ENCODE measurements at places on chromosomes 7 and 10.

DNA sequence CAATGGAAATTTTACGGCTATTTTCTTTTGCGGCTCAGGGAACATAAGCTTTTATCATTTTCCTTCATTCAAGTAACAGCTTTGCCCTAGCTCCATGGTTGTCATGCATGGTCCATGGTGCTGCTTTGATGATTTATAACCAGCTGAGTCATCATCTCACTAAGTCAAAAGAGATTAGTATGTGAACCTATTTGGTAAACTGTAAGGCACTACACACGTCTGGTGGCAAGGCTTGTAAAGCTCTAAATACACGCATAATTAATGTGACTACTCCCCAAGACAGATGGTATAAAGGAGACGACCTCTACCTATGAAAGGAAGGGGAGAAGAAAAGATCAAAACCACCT, 340.2 kb downstream of the KCNMA1 start:
- peak; percentile 85 for DNase-seq

DNA sequence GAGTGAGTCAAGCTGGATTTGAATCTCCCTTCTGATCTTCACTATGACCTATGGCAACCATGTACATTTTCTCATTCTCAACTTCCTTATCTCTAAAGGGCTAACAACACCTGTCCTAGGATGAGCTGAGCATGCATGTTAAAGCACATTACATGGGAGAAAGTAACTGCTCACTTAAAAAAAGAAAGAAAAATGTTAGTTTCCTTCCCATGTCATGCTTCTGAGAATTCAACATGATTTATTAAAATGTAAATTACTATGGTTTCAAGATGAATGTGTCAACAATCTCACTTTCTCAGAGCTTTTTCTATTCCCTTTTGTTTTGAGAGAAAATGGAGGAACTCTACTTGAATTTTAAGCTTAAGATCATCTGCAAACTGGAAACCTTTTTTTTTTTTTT, 295.3 kb downstream of the SKIDA1 start:
- no peak for DNase-seq

DNA sequence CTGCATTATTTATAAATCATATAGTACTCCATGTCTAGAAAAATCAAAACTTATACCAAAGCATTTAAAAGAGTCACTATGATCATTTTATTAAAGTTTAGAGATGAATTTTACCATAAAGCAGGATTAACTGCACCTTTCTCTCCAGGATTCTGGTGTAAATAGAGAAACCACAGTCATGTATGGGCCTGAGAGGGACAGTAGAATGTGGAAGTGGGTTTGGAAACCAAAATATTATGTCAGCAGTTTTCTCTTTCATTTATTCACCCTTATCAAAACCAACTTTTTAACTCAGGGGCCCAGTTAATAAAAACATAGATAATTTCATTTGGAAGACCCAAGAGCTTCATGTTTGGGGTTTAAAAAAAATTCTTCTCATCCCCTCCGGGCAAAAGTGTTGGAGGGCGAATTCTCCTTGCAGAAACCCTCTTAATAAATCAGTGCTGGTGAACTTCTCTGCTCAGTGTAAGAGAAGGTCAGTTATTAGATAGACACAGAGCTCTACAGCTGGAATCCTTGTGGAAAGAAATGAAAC, 266.2 kb downstream of the CREB5 start:
- no peak for DNase-seq

- no peak for DNase-seq
Observed at GRCh38 chr7:104341546-104341945, 13.1 kb downstream of the LHFPL3 start.

GRCh38 chr10:42929993-42930392, 146.9 kb upstream of the RET start:
- no peak for DNase-seq

- DNase-seq = no peak
Observed at GRCh38 chr10:14192746-14193145, 138.0 kb downstream of the FRMD4A start.

DNA sequence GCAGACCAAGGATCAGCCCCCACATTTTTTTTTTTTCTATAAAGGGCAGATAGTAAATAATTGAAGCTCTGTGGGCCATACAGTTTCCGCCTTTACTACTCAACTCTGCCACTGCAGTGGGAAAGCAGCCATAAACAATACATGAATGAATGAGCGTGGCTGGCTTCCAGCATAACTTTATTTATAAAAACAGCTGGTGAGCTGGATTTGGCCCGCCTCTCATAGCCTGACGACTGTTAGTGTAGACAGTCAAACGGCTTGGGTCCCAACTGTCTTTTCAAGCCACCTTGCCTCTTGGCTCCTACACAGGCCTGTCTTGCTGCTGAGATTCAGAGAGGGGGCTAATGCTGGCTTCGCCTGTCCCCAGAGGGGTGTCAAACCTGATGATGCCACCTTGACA, 169.8 kb upstream of the GPR26 start:
- DNase-seq = no peak

DNA sequence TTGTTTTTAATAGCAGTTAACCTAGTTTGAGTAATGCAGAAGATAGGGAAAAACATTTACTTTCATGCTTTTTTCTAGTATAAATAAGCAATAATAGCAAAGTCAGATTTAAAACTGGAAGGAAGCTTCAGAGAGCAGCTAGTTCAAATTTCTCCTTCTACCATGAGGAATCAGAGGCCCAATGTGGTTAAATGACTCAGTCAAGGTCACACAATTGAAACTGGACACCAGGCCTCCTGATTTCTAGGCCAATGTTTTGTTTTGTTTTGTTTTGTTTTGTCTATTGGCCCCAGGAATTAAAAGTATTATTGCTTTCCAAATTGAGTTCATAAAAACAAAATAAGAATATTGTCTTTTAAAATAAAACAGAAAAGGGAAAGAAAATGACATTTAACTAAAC, 122.3 kb downstream of the TRIL start:
- no peak for DNase-seq

DNA sequence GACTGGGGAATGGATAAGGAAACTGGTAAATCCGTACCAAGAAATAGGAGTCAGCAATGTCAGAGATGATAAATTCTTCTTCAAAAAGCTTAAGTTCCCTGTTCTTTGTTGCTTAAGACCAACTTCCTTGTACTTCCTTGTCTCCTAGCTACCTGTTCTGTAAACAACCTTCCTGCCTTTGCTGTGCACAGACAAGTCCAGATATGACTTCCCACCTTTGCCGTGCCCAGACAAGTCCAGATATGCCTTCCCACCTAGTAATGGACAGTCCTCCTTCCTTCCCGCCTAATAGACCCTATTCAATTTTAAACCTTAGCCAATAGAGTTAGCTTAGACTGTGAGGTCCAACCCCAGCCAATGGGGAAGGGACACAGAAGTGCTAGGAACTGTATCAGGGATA, 2.5 kb upstream of the ZNF33A start:
- no peak for DNase-seq

- no peak for DNase-seq
Observed at GRCh38 chr10:50310560-50311174, 59.4 kb upstream of the ASAH2 start.

DNA sequence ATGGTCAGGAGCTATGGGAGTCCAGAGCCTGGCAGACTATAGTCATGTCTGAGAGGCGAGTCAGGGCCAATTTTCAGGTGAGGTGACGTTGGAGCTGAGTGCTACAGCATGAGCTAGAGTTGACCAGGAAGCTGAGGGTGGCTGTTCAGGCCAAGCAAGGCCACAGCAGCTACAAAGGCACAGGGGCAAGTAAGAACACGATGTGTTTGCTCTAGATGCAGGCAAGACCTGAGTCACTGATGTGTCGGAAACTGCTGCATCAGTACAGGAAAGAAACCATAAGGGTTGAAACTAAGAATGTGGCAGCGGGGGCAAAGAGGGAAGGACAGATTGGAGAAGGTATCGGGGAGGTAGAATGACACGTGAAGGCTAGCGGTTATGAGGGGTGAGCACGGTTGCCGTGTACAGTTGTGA, 11.8 kb upstream of the RRP12 start:
- no peak for DNase-seq

- DNase-seq = no peak
Observed at GRCh38 chr10:98696516-98696915, 249.8 kb upstream of the HPS1 start.

- DNase-seq = no peak
Observed at GRCh38 chr7:151178236-151178635, 8.8 kb downstream of the ASB10 start.

DNA sequence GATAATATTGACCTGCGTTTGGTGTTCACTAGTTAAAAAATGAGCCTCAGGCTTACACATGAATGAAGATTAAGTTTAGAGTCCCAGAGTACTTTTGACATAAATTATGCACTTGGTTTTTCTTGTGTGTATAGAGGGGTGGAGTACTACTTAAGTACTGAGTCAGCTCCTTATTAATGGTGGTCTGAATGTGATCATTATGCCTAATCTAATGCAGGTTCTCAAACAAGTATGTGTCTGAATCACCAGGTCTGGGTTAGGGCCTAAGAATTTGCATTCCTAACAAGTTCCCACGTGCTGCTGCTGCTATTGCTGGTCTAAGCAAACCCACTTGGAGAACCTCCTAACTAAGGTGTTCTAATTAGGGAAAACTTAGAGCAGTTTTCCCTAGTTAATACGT, 30.7 kb upstream of the STOX1 start:
- DNase-seq = peak; percentile 59

- DNase-seq = no peak
Observed at GRCh38 chr7:135970682-135971365, 6.3 kb downstream of the MTPN start.

DNA sequence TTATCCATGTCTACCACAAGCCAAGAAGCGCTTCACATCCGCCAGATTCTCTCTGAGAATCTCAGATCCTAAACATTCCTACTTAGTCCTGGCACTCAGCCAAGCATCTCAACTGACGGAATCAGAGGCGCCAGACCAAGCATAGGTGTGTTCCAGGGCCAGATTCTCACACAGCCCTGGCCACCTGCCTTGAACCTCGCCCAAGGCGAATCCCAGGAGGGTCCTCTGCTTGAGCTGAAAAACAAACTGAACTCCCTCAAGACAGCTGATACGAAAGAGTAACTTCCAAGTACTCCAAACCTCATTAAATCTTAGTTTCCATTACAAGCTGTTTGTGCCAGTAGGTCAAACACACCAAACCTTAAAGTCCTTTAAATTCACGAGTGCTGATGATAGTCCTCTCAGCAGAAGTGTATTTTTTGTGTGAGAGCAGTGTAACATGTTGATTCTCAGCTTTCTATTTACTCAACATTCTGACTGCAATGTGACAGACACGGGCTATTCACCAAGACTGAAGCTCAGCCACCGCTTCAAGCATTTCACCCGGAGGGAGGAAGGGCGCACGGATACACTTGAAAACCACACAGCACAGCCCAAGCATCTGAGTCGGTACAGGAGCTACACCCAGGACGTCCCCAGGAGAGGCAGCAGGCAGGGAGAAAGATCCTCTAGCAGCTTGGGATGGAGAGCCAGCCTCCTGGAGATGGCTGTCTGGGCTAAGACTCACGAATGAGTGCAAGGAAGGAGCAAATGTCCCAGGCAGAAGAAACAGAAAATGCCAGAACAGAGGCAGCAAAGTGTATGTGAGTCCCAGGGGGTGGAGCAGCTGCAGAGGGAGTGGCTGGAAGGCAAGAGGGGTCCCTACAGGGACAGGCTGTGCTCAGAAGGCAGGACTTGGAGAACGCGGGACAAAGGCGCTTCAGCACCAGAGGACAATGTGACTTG, 6.0 kb downstream of the PARD3 start:
- peak; percentile 53 for DNase-seq

- DNase-seq = no peak
Observed at GRCh38 chr10:17112566-17112965, 17.0 kb downstream of the CUBN start.

DNA sequence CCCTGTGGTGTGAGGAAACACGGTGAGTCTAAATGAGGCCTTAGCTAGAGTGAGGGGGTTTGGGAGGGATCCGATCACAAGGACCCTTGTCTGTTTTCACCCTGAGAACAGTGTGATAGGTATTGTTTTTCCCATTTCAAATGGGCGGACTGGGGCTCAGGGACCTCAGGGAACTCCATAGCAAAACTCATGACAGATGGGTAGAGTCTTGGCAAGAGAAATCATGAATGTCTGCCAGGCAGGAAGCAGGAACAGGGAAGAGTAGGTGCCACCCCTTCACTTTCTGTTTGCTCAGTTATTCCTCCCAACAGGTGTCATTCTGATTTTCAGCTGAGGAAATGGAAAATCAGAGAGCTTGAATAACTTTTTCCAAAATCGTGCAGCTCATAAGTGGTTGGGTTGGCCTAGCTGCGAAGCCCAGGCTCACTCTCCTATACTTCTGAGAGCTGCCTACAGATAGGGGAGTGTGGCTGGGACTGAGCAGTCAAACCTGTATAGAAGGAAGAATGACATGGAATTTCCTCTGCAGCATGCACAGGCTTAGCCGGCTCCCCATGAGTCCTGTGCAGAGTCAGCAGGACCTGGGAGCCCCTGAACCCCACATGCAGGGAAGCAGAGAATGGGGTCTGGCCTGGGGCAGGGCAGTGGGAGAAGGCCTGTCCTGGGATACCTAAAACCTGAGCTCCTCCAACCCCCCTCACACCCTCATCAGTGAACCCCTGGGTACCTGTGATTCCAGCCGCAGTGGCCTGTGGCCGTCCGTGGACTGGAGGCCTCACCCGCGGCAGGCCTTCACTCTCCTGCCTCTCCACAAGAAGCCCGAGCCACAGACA, 17.6 kb upstream of the C10orf105 start:
- DNase-seq = no peak

DNA sequence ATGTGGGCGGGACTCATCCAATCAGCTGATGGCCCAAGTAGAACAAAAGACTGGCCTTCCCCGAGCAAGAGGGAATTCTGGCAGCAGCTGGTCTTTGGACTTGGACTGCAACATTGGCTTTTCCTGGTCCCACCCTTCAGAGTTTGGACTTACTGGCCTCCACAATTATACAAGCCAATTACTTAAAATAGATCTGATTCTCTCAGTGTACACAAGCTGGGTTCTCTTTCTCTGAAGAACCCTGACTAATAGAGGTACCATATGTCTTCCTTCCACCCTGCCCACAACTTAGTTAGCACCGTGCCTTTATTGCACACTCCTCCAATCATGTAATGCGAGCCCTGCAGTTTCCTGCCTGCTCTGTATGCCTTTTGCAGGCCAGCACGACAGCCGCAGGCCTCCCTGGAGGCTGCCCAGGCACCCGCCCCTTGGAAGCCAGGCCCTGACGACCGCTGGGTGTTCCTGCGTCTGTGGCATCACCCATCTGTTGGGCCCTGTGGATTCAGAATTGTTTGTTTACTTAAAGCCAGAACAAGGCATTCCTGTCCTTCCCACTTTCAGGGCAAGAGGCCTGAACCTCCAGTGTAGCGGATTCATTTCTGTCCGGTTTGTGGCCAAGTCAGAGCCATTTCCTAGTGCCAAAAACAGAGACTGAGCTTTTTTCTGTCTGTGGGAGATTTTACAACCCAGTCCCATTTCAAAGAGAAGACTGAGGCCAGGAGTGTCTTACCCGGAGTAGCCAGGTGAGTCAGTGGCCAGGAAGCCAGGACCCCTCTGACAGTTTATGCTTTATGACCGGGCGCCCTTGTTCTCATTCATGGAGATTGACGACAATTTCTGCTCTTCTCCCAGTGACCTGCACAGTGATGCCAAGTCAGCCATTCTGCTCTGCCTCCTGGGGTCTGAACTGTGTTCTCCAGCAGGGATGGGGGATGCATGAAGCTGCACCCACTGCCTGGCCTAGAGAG, 968 bp upstream of the INMT start:
- DNase-seq = peak; percentile 70
